ENCODE measurements at places on chromosomes 6 and 20. TPM values are rescaled to one million over a fixed set of nuclear protein-coding genes. Genes with fewer than 3 reads are reported as not detected.

MYH7B gene
- 0.26 TPM for total RNA-seq

TNXB gene
- 10.6 TPM for total RNA-seq

COX4I2 gene
- not detected for total RNA-seq

GRM1 gene
- 0.17 TPM for total RNA-seq

THBS2 gene
- 213 TPM for total RNA-seq

UBE2C gene
- 3.9 TPM for total RNA-seq

SEL1L2 gene
- not detected for total RNA-seq

MROH8 gene
- total RNA-seq, result 1.0 TPM

SRSF12 gene
- not detected for total RNA-seq

SYS1 gene
- 15.8 TPM for total RNA-seq

IL17A gene
- total RNA-seq, result not detected

LAMA2 gene
- total RNA-seq, result 204 TPM

BANF2 gene
- not detected for total RNA-seq

MOCS1 gene
- total RNA-seq, result 5.7 TPM

SLC22A1 gene
- 1.1 TPM for total RNA-seq

CD24 gene
- total RNA-seq, result 1.1 TPM

GINS1 gene
- total RNA-seq, result 1.6 TPM

DNAH8 gene
- total RNA-seq, result under 0.01 TPM

MYLK4 gene
- 0.52 TPM for total RNA-seq

EEF1A2 gene
- 0.79 TPM for total RNA-seq

VGLL2 gene
- not detected for total RNA-seq

WFDC5 gene
- not detected for total RNA-seq

CTAGE9 gene
- total RNA-seq, result not detected

RAB44 gene
- total RNA-seq, result under 0.01 TPM

CALHM5 gene
- 8.4 TPM for total RNA-seq

SMPDL3A gene
- total RNA-seq, result 57.7 TPM

HLA-DPB1 gene
- 10.4 TPM for total RNA-seq
